Small intestine (tissue), 16 donors: ENCODE measurements at places on chromosomes 2 and 18. TPM values are rescaled to one million over a fixed set of nuclear protein-coding genes. Genes with fewer than 3 reads are reported as not detected.

GRCh38 chr2:119682578-119682977 is 3.6 kb downstream of the TMEM177 start:
- no peak for DNase-seq

- DNase-seq: peak; percentile 73
These were observed 13.3 kb downstream of the MRPL44 start for GRCh38 chr2:223970343-223971128.

- no peak for DNase-seq
These were observed 47.4 kb downstream of the GREB1 start for GRCh38 chr2:11581124-11581796.

DNA sequence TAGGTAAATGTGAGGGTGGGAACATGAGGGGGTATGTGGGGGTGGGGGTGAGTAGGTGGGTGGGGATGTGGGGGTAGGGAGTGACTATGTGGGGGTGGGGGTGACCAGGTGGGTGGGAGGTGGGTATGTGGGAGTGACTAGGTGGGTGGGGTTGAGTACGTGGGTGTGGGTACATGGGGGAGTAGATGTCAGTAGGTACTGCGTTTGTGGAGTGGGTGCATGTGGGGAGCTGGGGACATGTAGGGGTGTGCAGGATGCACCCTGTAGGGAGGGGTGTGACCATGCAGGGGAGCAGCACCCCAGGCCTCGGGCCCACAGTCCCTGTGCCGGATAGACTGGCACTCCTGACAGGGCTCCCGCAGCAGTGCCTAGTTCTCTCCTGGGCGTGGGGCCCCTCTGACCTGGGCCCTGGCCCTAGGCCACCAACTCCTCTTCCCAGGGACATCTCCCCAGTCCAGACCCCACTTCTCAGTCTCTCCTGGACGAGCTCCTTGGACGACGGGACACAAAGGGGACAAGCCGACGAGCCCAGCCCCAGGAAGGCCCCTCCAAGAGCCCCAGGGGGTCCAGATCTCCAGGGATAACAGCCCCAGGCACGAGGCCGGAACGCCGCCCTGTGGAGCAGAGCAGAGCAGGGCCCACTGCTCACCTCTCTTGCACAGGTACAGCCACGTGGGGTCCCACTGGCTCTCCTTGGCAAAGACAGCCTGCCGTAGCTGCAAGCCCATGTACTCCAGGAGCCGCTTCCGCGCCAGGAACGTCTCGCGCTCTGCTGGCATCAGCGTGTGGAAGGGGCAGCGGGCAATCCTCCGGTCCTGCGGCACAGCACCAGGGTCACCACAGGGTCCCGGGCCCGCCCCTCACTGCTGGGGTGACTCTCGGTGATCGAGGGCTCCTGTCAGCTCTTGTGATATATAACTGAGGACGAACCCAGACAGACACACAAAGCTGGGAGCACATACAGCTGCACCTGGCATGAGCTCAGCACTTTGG is 58.2 kb downstream of the ANKMY1 start:
- no peak for DNase-seq

Gene FHOD3
- 1.9 TPM for polyA plus RNA-seq

Gene PJVK
- 5.3 TPM for polyA plus RNA-seq

- DNase-seq: no peak
These were observed 333.7 kb upstream of the FANCL start for GRCh38 chr2:58574873-58575272.

DNA sequence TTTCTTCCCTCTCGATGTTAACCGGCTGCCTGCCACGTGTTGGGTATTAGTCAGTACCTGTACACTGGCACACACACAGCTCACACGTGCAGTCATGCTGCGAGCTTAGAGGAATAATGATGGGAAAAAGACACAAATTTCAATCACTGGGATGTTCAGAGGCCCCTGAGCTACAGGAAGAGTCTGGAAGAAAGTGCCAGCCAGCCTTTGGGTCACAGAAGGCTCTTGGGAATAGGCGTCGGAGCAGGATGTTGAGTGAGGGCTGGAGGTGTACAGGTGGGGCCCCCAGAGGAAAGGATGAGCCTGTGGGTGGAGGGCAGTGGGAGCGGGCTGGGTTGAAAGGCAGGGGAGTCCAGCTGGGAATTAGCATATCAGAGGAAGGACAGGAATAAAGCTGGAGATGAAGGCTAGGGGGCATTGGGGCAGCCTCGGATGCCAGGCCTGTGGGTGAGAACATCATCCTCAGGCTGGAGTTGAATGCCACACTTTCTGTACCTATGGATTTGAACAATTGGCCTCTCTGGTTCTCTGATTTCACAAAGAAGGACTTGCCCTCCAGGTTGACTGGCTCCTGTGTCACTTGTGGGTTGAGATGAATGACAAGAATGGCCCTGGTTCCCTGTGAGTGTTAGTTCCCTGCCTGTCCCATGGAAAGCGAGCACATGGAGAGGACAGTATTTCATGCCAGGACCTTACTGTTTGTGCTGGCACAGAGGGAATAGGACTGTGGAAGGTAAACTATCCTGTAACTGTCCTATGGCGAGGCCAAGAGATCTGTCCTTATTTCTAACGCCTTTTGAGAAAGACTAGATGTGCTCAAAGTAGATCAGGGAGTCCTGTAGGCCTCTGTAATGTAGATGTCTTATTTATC is 40.6 kb downstream of the GREB1 start:
- DNase-seq: no peak

GRCh38 chr2:60502144-60502543 is 51.3 kb downstream of the BCL11A start:
- no peak for DNase-seq

GRCh38 chr2:98157557-98157956 is 70.6 kb downstream of the VWA3B start:
- DNase-seq: no peak

- DNase-seq: no peak
These were observed 7.9 kb downstream of the TUBB6 start for GRCh38 chr18:12315911-12316310.

- no peak for DNase-seq
These were observed 333.0 kb downstream of the TNS1 start for GRCh38 chr2:217669831-217670230.

DNA sequence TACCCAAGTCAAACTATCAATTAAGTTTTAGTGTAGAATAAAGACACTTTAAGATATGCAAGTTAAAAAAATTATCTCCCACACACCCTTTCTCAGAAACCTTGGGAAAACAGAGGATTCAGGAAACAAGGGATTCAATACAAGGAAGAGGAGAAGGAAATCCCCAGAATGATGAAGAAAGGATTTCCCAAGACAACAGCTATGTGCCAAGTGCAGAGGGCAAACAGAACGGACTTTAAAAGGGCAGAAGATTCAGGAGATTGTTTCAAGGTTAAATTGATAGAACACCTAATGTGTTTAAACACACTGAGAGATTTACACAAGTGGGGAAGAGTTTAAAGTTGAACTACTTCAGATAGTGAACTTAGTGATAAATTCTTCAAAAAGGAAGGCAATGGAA is 71.5 kb upstream of the EPAS1 start:
- no peak for DNase-seq

Gene NR4A2
- polyA plus RNA-seq: 2.3 TPM

DNA sequence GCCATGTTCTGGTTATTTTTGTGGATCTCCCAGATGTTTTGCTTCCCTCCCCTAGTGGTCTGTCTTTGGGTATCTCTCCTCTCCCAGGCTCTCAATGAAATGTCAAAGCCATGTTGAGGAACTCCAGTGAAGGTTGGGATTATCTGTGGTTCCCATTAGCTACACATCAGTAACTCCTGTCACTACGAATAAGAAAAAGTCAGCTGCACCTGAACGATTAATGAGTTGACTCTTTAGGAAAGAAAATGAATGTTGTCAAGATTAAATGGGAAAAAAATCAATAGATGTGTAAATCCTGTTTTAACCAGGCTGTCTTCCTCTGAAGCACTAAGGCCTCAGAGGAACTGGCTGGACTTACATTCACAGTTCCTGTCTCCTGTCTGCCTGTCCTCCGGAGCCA is 94.0 kb upstream of the DAPL1 start:
- DNase-seq: no peak

- DNase-seq: no peak
These were observed 31.9 kb downstream of the ADCY3 start for GRCh38 chr2:24888177-24888576.

Gene RFX8
- not detected for polyA plus RNA-seq

DNA sequence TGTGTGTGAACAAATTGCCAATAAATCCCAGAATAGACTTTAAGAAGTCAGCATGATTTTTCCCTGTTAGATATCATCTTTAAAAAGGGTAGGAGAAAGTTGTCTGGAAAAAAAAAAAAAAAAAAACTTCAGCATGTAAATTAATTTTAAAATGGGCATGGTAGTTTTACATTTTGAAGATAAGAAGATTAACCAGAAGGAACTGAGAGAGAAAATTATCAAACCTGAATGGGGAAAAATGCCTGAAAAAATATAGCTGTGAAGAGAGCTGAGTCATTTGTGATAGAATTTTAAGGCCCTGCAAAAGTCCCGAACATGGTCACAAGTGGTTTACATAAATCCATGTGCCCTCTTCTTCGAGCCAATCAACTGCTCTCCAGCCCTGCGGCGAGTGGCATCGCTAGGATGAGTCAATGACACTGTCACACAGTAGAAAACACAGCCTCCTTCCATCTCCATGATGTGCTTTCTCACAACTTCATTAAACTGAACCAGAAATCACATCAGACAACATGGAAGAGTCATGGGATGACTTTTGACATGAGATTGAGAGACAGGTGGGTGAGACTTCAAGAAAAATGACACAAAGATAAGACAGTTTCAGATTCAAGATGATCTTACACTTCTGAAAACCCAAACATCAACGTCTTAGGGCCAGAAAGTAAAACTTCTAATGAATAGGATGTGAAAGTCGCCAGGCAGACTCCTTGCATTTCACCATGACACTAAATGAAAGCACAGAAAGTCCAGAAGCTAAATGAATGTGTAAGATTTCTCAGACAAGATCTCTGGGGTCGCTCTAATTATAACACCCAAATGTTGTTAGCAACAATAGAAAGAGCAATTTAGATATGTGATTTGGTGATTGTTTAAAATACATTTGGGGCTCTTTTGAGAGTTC is 273.0 kb upstream of the ID2 start:
- DNase-seq: no peak

Gene CHRND
- polyA plus RNA-seq: not detected

DNA sequence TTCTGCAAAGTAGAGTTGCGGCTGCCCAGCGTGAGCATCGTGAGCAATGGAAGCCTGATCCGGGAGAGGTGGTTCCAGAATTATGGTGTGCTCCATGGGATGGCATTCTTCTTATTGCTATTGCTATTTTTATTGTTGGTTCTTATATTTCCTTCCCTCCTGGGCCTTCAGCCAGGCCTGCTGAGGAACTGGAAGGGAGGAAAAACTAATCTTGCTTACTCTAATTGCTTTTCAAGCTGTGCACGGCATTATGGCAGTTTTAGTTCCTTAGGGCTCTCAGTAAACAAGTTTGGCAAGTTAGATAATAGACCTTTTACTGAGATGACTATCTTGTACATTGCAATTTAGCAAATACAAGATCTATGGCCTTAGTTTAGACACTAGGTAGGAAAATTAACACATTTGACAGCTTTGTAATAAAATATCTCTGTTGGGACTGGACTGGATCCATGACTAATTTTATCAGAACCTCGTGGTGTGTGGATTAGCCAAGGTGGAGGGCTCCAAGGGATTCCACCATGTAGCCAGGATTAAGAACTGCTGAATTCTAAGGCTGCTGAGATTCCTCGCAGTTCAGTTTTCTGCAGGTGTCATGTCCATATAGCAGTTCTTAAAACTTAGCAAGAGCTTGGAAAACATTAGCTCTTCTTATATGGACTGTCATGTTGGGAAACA is 6.0 kb downstream of the RSAD2 start:
- no peak for DNase-seq

Gene THSD7B
- polyA plus RNA-seq: 0.90 TPM

DNA sequence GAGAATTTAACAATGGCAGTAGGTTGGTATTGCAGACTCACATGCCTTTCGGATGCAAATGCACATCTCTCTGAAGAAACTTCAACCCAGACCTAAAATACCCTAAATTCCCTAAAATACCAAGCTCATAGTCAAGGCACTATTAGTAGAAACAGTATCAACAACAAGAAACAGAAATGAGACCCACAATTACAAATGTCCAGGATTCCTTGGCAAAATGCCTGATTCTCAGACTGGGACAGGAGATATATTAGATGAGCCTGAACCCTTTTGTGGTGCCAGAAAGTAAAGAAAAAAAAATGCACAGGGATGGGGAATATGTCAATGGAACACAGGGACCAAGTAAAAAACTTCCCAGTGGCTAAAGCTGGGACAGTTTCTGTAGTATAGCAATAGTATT is 77.2 kb downstream of the NAT8 start:
- no peak for DNase-seq
